ENCODE measurements at places on chromosomes 6 and 20.

DNA sequence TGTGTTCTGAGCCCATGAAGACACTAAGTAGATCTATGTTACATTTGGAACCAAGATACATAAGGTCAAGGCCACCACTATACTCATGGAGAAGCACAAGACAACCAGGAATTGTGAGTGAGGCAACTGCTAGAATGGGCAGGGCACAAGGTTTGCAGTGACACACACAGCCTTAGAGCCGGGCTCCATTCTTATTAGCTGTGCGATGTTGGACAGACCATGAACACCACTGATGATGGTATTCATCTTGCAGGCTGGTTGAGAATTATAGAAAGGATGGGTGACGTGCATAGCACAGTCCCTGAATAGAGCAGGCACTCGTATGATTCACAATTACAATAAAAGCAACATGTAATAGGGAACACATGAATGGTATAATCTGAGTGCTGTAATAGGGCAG lies 172.4 kb downstream of the GJA10 start:
- no peak for DNase-seq

GRCh38 chr6:12791371-12791770 lies 74.8 kb downstream of the PHACTR1 start:
- no peak for DNase-seq

DNA sequence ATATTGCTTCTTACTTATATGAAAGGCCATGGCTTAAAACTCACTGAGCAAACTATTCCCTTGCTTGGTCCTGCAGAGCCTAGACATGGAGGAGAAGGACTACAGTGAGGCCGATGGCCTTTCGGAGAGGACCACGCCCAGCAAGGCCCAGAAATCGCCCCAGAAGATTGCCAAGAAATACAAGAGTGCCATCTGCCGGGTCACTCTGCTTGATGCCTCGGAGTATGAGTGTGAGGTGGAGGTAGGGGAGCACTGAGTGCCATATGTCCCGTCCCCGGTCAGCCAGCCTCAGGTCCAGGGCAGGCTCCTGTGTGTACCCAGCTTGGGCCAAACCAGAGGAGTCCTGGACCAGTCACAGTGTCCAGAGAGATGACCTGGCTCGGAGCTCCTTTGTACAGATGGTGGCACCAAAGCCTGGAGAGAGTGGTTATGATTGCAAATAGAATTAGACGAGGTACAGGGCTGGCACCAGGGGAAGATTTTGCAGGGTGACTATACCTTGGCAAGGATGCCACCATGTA lies 21.0 kb downstream of the EPB41L1 start:
- DNase-seq, result no peak

DNA sequence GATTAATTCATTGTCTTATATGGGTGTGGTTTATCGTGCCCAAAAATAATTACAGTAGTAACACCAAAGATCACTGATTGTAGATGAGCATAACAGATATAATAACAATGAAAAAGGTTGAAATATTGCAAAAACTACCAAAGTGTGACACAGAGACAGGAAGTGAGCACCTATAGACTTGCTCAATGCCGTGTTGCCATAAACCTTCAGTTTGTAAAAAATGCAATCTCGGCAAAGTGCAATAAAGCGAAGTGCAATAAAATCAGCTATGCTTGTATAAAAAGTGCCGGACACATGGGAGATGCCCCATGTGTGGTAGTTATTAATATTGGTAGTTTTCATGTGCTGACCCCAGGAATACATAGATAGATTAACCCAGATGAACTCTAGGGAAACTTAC lies 192.6 kb downstream of the NRN1 start:
- no peak for DNase-seq

DNA sequence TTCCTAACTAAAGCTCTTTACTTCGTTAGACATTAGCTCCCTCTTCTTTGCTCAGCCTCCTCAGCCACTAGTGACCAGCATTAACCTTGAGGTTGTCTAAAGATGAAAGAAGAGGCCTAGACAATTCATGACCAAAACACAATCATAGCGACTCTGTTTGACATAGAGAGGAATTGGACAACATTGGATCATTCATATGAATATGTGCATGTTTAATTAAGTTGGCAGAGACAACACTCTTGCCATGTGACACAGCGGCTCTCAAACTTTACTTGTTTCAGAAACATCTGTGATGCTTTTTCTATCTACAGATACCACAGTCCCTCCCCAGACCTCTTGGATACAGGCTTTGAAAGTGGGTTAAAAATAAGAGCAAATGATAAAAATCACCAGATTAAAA lies 81.7 kb downstream of the LINC00237 start:
- DNase-seq, result no peak

GRCh38 chr6:135814043-135814442 lies 37.5 kb upstream of the PDE7B start:
- DNase-seq, result no peak

DNA sequence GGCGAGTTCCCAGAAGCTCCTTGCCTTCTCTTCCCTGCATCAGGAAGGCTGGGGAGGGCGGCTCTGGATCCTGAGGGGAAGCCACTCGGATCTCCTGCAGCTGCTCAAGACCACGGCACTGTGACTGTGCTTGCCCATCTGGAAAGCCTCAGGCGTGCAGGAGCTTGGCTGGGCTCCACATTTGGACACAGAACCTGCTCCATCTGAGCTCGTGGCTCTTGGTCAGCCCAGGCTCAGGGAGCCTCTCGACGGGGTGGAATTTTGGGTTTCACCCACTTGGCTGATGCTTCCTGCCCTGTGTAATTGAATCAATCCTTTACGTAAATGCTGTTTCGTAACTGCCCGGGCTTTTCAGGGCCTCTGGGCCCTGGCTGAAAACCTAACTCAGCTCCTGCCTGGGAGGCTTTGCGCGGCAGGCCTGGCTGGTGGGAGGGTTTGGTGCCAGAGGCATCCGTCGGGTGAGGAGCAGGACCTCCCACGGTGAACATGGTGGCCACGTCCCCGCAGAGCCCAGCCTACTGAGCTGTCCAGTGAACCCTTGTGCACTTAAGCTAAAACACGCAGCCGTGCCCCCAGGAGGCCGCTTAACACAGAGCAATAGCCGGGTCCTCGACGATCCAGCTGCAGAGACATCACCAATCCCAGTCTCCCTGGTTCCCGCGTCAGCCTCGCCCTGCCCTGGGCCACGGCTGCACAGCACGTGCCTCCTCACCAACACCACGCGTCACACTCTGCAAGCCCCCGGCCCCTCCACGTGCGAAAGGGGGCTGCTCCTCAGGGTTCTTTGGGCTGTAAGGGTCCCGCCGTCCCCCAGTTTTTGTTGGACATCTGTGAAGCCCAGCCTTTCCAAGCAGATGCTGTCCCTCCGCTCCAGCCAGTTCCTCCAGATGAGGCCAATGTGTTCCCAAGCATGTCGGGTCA lies 241.0 kb downstream of the DLL1 start:
- DNase-seq, result no peak

DNA sequence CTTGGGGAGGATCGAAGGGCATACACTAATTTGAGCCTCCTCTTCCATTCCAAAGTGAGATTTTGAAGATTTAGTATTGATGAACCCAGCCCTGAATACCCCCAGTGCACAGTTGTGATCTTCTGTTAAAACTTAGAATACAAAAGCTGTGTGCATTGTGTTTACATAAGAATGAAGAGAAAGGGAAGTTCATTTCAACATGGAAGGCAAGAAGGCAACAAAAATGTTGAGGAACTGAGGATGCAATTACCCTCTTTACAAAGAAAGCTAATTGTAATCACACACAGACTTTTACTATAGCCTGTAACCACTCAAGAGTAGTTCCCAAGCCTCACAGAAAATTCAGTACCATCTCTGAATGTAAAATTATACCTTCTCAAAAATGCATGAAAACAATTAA lies 49.3 kb downstream of the GFOD1 start:
- no peak for DNase-seq

Measured in cortex of kidney (tissue), 1 donor.